Caki2 (cell line): ENCODE measurements at places on chromosomes 4 and X.

- DNase-seq: no peak
Measured at GRCh38 chrX:137227151-137227550, 193.4 kb upstream of the GPR101 start.

- no peak for DNase-seq
Measured at GRCh38 chr4:6889101-6889735, 20.4 kb upstream of the TBC1D14 start.

DNA sequence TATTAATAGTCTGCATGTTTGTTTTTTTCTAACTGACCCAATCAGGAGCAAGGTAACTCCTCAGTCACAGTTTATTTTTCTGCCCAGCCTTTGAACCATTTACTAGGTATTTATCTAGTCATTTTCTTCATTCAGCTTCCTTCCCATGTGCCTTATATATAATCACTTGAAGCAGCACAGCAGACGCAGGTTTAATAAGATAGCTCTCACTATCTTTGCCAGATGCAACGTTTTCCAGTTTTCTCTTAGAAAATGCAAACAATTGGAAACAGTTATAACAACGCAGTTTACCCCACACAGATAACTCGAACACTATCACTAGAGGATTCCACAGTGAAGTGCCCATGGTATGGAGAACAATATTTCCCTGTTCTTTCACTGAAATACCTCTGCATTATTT is 56.4 kb upstream of the NFKB1 start:
- no peak for DNase-seq

DNA sequence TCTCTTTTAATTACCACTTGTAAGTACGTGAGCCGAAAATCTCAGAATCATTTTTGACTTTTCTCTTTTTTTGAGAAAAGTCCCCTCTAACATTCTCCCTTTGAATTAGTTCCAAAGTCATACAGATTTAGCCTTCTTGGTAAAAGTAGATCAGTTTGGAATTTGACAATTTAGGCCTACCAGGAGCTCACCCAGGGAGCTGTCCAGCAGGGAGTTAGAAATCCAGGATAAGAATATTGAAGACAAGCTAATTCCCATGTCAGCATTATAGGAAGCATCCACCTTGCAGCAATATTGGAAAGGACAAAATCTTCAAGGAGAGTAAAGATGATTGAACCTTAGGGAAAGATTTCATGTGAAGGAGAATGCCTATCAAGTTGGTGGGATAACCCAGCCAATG is 352.2 kb upstream of the CPEB2 start:
- no peak for DNase-seq

- no peak for DNase-seq
Measured at GRCh38 chrX:136205882-136206380, 45.3 kb downstream of the MAP7D3 start.

DNA sequence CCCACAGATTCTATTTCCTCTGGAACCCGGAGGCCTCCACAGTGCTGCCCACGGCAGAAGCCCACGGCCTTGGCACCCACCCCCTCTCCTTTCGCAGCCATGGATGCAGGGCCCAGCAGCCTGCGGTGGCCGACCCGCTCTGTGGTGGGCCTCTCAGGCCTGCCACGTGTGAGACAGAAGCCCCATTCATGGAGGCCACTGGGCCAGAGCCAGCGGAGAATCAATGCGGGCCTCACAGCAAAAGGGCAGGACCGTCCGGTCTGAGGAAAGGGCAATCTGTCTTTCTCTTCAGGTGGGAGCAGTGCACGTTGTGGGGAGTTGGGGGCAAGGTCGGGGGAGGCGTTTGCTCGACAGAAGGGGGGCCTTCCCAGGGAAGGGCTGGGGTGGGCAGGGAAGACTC is 8.4 kb upstream of the HAUS7 start:
- DNase-seq: no peak

DNA sequence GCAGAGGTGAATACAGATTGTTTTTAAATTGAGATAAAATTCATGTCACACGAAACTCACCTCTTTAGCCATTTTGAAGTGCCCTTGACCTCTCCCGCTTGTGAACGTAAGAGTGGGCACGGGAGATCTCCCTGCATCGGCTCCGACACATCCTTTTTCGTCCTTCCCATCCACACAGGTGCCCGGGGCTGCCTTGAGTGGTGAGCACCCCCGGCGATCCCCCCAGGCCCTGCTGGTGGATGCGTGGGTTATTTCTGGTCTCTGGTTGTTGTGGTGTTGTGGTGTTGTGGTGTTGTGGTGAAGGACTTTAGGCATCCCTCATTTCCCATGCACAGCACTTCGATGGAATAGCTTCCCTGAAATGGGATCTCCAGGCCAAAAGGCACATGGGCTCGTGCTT is 46.1 kb downstream of the PSAPL1 start:
- DNase-seq: no peak

DNA sequence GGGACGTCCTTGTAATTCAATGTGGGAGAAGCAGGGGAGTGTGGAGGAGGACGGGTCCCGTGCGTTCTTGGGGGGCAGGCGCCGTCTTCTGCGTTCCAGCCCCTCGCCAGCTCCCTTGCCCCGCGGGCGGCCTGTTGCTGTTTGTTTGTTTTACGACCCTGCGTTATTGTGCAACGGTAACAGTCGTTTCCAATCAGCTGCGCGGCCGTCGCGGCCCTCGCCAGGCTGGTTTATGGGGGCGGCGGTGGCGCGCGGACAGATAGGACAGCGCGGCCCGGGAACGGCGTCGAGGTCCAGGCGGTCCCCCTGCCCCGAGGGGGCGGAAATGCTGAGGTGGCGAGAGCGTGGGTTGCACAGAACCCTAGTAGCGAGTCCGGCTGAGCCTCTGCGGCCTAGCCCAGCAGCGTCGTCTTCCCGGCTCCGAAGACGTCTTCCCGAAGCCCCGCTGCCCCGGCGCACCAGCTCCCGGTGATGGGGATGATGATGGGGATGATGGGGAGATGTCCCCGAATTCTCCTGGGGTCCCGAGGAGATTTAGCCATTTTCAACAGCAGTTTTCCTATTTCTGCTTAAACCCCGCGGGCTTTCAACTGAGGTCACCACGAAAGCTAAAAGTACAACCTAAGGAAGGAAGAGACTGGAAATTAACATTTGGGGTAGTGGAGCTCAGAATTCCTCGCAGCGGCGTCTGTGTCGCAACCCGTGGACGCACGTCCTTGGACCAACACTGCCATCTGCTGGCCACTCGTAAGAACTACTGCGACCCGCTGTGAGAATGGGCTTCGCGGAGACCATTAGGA is 4.8 kb downstream of the PDGFRA start:
- peak; percentile 64 for DNase-seq

DNA sequence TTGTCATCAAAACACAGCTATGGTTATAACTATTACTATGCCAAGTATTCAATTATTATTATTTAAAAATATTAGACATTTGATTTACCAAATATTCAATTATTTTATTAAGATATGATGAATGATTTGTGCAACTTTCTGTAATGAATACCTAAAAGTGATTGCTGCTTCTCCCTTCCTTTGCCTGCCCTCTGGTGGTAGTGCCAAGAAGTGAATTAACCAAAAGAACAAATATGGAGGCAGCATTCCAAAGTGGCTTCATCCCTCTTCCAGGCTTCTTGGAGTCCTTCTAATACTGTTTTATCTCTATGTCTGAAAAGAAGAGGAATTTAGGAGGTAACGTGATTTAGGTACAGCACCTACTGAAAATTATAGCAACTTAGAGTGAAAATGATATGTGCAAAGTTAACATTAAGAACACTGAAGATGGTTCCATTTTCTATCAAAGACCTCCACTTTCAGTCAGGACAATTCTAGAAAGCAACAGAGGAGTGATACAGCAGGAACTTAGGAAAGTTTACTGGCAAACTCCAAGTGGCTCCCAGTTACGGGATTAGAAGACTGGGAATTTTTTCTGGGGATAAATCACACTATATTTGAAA is 43.0 kb downstream of the ENPEP start:
- DNase-seq: no peak

DNA sequence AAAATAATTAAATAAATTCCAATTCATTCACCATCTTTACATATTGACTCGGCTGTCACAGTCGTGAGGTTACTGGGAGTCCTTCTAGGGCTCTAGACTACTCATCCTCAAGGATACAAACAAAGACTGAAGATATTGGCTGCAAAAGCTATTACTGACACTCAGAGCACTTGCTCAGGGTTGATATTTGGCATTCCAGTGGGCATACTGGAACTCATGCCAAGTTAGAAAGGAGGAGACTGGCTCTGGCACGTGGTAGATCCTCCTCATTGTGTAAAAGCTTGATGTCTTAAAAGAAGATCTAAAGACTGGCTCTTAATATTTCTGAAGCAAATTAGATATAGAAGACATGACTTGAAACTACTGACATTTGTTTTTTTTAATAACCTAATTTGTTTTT is 172.7 kb downstream of the GPM6A start:
- DNase-seq: no peak
